ENCODE measurements at places on chromosomes 2 and 18.

DNA sequence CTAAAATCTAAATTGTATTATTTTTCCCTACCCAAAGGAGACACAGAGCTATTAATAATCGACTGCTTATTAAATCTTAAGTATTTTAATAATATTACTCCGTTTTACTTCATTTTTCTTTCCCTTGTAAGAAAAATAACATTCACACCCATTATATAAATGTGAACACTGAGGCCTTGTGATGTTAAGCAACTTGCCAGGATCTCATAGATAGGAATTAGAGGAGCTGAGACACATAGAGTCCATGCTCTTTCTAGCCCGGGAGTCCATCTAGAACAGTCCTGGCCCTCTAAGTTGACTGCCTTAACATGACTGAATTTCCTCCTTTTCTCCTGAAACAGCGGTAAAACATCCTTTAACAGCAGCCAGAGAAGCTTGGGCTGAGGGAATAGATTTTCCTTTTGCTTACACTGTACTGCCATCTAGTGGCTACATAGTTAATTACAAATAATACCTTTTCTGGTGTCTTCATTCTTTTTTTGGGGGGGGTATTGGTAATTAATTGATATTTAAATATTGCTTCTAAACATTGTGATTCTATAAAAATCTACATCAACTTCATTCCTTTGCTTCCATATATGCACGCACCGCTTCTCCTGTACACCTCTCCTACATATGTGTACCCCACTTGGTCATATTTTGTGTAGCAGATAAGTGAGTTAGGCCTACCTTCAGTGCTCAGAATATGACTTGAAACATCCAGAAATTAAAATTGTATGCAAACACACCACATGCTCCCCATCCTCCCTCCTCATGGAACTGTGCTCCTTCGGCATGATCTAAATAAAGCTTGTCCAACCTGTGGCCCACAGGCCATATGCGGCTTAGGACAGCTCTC, 125.8 kb upstream of the HNMT start:
- peak; percentile 92 for DNase-seq

- no peak for DNase-seq
These were observed 50.0 kb downstream of the HDLBP start for GRCh38 chr2:241265506-241265905.

- no peak for DNase-seq
These were observed 297.1 kb downstream of the ARHGAP15 start for GRCh38 chr2:143426296-143426695.

DNA sequence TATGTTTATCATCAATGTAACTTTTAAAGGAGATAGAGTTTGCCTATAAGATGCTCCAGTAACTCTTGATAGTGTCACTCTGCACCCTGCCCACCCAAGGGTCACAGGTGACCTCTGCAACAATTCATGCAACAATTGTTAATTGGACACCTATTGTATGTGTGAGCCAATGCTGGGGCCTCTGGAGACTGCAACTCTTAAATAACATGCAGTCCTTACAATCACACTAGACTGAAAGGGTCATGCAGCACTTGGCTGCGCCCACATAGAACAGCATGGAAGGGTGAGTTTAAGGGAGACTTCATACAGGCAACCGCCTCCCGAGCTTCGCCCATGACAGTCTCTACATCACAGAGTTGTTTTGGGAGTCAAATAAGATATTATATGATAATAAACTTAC, 137.1 kb upstream of the TWIST2 start:
- no peak for DNase-seq

- DNase-seq, result peak; percentile 89
These were observed 384.5 kb downstream of the MTX2 start for GRCh38 chr2:176653479-176654443.

DNA sequence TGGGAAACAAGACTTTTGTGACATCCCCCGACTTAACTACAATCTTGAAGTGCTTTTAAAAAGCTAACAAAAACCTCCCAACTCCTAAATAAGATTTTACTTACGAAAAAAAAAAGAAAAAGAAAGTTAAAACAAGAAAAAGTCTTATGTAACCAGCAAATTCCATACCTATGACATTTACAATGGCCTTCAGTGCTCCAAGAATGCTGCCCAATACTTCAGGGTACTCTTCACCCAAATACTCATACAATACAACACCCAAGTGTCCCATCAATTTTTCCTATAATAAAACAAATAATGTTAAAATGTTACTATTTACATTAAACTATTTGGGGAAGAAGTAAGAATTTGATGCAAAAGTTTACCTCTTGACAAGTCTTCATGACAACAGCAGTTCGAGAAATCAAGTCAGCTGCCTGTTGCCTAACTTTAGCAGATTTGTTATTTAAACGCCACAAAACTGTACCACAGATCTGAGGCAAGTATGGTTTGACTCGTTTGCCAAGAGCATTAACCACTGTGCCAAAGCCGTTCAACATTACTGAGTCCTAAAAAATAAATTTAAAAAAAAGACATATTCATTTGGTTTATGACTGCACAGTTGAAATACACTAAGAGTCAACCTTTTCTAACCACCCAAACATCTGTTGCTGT, 34.8 kb downstream of the SF3B1 start:
- no peak for DNase-seq

DNA sequence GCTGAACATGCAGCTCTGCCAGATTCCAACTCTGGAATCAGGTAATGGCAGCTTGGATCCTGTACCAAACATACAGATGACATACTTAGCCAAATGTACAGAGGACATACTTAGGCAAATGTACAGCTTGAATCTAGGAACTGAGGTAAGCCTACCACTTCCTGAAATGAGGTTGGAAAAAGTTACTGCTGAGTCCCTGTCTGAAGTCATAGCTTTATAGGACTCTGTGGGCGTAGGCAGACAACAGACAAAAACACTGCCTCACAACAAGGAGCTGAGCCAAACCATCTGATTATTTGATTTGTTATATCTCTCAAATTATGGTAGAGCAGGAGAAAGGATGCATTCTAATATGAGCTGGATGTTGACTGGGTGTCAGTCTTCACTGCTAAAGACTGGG, 290.2 kb upstream of the TCF4 start:
- peak; percentile 18 for DNase-seq

DNA sequence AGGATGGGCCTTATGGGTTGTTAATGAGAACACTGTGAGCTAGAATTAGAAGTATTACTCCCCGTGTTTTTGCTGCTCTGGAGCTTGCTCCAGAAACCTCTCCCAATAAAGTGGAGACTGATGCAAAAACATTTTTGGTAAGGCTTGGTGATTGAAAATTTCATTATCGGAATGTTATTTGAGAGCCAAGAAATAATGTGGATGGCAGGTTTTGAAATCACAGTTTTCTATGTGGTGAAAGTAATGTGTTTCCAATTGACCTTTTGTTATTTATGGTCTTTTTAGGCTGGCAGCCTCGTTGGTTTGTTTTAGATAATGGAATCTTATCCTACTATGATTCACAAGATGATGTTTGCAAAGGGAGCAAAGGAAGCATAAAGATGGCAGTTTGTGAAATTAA, 5.1 kb downstream of the PLEKHA3 start:
- no peak for DNase-seq

DNA sequence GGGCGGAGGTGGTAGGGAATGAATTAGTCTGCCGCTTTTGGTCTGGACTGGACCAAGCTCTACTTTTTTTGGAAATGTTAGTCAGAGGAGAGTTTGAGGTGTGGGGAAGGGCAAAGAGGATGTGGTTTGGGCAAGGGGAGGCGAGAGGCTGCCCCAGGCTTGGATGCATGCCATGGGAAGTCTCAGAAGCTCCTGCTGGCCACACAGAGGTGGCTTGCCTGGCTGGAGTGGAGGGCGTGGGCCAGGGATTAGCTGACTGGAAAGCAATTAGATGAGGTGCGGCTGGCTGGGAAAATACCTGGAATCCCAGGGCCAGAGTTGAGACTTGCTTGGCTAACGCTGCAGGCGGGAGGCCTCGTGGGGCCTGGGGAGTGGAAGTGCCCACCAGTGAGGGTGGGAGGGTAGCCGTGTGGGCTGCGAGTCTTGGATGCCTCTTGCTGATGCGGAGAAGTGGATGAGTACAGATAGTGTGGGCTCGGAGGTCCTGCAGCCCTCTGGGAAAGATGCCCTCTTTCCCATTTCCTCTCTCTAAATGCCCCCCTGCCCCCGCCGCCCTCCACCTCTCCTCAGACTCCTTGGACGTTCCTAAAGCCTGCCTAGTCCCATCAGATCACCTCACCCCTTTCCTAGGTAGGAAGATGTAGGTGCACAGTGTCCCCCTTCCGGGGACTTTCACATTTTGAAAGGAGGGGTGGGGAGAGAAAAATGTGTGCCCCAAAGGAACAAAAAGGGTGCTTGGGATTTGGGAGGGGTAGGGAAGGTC, 117.6 kb downstream of the SMAD7 start:
- DNase-seq, result no peak

GRCh38 chr18:56488739-56489138, 149.7 kb downstream of the TXNL1 start:
- DNase-seq, result no peak

DNA sequence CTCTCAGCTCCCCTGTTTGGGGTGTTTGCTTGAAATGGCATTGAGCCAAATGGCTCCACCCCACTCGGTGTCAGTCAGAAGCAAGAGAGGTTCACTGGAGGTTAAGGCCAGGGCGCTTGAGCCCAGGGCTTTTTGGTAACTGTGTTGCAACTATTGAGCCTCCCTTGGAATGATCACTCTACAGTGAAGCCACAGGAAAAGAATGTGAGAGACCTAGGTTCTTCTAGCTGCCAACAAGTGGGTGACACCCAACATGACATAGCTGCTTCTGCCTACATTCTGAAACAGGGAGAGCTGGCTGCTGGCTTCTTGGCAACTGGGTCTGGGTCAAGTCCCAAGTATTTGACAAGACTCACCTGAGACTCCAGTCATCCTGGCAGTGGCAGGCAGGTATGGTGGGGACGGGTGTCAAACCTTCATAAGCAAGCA, 7.1 kb upstream of the GRHL1 start:
- DNase-seq, result no peak

DNA sequence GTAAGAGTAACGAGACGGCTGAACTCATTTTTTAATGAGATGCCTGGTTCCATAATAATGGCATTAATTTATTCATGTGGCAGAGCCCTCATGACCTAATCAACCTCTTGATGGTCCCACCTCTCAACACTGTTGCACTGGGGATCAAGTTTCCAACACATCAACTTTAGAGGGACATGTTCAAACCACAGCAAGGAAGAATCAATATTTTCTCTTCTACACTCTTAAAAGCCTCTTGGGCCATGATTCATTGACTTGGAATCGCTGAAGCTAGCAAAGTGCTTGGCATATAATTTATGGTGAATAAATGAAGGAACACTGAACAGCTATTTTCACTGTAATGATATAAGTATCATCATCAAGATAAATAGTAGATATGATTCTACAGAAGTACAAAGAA, 333.0 kb downstream of the TNS1 start:
- DNase-seq, result no peak

DNA sequence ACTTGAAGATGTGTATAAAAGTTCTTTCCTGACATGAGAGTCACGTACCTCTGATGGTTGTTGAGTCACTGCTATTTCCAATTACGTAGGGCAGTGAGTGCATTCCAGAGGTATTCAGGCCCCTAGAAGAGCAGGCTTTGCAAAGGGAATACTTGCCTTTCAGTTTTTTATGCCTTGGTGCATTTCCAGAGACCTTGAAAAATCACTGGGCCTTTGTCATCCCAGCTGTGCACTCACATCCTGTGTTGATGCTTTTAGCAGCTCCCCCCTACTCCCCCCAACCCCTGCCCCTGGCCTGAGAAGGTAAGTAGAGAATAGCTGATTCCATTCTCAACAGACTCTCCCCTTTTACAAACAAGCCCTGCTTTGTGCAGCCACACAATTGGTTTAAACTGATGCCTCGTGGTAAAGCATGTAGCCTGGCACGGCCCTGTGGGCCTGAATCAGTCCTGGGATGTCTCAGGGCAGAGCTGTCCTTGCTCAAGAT, 174.2 kb downstream of the PRPF40A start:
- DNase-seq, result no peak

- no peak for DNase-seq
These were observed 26.2 kb downstream of the CREG2 start for GRCh38 chr2:101361121-101361520.

GRCh38 chr18:68017385-68017784, 500.9 kb upstream of the DSEL start:
- no peak for DNase-seq

DNA sequence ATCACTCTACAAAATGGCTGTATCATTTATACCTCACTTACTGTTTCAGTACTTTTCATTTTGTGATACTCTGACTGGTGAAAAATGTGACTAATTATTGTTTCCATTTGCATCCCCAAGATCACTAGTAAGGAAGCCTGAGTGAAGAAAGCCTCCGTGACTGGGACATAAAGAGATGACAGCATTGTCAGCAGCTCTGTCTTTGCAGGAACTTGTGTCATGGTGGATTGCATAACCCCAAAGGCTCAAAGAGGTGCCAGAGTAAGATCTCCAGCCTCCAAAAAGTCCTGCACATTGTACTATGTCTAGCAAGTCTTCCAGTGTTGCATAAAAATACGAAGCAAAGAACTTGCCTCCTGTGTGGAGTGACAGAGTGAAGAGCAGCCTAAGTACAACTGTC, 187.5 kb upstream of the CRIM1 start:
- DNase-seq, result peak; percentile 18

DNA sequence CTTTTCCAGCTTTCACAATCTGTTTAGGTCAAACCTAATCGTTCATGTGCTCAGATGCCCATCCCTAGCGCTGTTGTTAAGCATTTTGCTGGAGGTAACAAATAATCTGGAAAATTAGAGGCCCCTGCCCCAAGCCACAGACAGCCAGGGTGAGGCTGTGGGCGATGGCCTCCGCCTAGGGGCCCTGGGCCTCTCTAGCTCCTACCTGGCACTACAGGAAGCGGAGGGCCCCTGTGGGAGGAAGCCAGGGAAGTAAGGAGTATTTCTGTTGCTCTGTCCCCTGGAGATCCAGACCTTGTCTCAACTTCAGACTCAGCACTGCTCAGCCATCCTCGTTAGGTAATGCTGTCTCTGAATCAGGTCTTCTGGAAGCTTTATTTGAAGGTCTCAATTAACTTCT, 12.4 kb upstream of the FOSL2 start:
- no peak for DNase-seq

DNA sequence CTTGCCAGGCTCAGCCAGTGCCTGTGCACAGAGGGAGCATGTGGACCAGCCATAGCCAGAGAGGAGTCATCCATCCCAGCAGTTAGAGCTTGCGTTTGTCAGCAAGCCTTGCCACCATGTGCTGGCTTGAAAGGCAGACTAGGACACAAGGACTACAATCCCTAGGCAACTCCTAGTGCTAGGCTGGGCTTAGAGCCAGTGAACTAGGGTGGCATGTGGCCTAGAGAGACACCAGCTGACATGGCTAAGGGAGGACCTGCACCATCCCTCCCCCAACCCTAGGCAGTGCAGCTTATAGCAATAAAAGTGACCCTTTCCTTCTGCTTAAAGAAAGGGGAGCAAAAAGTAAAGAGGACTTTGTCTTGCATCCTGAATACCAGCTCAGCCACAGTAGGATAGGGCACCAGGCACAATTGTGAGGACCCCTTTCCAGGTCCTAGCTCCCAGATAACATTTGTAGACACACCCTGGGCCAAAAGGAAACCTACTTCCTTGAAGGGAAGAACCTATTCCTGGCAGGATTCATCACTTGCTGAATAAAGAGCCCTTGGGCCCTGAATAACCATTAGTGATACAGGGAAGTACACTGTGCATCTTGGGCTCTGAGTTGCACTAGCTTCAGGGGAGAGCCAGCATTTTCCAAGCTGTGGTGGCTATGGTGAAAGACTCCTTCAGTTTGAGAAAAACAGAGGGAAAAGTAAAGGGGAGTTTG, 38.7 kb upstream of the UXS1 start:
- DNase-seq, result no peak

Measured in Kasumi-1 (cell line).